ENCODE measurements at places on chromosomes 6 and 20.

DNA sequence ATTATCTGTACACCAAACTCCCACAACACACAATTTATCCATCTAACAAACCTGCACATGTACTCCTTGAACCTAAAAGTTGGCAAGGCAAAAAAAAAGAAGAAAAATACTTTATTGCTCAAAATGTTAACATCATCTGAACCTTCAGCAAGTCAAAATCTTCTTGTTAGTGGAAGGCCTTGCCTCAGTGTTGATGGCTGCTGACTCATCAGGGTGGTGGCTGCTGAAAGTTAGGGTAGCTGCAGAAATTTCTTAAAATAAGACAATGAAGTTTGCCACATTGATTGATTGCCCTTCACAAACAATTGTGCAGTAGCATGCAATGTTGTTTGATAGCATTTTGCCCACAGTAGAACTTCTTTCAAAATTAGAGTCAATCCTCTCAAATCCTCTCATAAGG is 2.7 kb upstream of the WFDC11 start:
- no peak for DNase-seq

DNA sequence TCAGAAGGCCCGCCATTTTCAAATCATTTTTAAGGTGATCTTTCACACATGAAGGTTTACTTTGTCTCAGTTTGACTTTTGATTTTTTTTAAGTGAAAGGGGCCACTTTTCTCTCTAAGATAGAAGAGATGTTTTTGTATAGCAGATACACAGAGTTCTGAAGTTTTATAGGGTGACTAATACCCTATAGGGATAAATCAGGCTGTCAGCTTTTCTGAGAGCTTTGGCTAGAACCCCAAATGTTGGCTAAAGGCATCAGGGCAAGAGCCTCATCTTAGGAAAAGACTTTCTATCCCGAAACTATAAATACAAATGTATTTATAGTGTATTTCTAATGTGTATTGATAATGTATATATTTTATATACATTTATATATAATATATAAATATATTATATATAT is 181.4 kb downstream of the TBX18 start:
- no peak for DNase-seq

DNA sequence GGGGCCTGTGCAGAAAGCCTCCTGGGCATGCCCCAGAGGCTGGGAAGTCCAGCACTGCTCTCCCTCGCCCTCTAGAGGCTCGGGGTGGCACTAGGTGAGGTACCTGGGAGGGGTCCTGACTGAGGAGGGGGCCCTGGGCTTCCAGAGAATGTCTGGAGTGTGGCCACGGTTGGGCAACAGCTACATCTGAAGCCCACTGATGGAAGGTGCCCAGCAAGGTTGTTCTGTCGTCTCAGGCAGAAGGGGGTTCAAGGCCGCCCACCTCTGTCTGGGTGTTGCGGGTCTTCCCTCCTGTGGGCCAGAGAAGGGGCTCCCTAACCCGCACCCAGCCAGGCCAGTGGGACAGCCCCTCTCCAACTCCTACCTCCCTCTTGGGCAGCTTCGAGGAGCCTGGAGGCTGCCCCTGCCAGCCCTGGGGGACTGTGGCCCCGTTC is 11.4 kb upstream of the VEGFA start:
- DNase-seq, result no peak

DNA sequence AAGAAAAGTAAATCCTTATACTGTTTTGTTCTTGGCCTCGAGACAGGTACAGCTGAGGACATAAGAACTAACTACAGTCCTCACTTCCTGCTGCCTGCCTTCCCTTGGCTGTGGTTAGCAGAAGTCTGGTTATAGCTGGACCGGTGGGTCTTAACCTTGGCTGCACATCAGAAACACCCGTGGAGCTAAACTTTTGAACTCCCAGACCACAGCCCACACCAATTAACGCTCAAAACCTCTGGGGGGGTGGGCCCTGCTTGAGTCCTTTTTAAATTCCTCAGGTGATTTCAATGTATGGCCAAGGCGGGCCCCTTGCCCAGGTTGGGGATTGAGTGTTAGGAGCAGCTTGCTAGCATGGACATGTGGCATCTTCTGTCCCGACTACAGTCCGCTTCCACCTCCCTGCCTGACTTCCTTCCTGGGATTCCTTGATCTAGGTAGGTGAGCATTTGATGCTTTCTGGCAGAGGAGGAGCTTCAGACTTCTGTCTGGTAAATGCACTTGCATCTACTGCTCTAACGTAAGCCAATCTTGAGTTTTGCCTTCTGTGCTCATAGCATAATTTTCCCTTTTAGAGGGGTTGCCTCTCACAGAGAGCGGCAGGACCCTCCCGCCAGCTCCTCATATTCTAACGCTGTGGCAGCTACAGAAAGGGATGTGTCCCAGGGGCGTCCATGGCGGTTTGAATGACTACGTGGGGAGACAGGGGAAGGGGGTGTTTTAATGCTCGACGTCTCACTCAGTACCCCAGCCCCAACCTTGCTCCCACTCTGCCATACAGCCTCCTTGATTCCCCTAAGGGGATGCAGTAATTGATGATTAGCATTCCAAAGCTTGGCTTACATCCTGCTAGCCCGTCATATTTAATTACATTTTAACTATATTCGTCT is 390.1 kb downstream of the ZFAND3 start:
- no peak for DNase-seq

DNA sequence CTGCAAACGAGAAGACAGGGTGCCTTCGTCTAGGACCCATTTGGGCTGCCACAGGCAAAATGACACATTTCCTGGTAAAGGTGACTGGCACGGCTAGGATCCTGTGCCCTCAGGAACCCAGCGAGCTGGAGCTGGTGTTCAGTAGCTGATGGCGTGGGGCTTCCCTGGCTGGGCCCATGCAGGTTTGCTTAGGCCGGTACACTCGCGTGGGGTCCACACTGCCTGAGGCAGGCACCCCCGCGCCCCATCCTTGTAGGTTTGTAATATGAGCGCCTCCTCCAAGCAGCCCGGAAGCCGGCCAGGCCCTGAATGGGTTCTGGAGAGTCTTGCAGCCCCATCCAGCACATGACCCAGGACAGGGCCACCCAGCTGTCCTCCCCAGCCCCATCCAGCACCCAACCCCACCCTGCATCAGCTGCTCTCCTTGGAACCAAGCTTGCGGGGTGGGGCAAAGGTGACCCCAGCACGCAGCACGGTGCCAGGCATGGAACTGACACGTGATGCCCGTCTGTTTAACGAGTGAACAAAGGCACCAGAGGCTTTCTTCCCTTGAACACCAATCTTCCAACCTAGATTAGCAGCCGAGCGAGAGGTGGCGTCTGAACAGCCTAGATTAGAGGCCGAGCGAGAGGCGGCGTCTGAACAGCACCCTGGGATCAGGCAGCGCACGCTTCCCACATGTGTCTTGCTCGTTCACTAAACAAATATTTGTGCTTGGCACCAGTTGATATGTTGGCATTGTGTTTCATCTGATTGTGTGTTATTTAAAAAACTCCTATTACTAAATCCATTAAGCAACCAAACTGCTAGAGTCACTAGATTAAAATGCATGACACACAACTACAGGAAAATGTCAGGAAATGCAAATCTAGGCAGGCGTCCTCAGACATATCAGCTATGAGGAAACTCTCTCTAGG is 112.1 kb downstream of the DLL1 start:
- peak; percentile 38 for DNase-seq

DNA sequence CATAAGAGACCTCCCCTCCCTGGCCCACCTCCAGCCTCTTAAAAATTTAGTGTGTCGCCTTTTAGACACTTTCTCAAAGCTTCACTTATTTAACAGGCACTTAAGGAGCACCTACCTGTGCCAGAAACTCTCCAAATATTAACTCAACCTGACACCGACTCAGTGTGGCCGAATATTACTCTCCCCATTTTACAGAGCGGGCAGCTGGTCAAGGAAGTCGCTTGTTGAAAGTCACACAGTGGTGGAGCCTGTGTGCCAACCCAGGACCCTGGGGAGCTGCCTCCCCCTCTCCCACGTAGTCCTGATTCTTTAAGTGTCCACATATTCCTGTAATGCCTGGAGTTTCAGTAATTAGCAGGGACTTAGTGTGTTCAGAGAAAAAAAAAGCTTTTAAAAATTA is 1.0 kb upstream of the PMEPA1 start:
- DNase-seq, result no peak

DNA sequence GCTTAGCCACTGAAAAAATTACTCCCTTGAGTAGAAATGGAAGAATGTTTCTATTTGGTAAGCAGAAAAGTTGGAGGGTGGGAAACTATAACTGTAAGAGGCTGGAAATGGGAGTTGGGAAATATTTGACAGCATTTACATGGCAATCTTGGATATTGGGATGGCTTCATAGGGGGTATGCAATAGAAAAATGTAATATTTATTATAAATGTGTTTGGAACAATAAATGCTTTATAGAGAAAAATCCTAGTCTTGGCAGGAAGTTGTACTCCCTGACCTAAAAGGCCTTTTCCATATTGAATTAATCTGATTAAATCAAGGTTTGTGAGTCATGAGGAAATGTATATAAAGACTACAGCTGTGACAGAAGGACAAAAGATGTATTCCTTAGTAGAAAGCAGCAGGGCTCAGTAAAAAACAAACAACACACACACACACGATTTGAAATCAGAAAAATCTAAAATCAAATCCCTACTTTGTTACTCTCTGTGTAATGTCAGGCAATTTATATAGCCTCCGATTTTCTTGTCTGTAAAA is 272.3 kb downstream of the CD109 start:
- no peak for DNase-seq

DNA sequence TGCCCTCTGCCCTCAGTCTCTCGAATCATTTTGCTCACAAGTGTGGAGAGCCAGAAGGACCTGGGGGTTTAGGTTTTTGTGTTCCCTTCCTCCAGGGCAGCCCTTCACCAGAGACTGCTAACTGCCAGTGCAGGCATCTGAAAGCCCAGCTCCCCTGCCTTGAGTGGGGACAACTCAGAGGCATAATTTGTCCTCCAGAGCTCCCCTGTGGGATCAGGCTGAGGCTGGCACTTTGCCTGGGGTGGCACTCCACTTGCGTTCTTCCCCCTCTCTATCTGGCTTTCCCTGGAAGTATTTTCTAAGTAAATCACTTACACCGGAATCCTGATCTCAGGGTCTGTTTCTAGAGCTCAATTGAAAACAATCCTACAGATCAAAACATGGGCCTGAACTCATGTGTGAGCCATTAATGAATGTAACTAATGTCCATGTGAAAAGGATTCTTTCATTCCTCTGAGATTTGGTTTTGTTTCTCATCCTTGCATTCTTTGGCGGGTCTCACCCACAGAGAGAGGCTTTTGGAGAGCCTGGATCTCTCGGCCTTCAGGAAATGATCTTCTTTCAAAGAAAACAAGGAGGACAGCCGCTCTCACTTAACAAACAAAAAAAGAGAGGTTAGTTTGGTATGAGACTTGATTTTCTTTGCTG is 125.7 kb upstream of the RIPOR2 start:
- peak; percentile 5 for DNase-seq

DNA sequence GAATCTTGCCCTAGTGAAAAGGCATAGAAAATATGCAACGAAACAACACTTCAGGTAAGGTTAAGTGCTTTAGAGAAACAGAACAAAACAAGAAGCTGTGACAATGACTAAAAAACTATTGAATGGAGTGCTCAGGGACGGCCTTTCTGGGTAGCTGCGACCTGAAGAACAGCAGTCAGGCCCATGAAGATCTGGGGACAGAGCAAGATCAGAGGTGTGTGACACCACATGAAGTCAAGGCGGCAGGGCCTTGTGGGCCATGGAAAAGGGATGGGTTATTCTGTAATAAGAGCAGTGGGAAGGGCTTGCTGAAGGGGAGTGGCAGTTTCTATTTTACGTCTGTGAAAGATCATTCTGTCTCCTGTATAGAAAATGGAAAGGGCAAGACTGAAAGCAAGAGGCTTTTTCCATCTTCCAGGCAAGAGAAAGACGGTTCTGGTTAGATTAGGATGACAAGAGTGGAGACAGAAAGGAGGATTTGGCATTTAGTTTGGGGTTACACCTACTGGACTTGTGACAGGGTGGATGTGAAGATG is 5.1 kb downstream of the UBE2V1 start:
- DNase-seq, result no peak

DNA sequence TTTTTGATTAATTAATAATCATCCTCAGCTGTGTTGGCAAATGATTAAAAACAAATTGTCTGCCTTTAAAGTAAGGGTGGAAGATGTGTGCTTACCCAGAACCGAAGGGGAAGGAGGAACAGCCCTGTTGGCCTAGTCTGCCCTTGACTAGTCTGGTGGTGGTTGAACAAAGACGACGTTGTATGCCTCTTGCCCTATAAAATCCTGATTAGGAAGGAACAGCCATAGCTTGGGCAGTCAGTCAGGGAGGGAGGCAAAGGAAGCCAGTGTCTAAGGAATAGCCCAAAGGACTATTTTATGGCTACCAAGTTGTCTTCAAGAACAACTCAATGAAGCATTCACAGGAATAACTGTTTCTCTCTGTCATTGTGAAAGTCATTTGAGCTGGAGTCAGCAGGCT is 70.7 kb downstream of the PRDM1 start:
- DNase-seq, result no peak

GRCh38 chr20:32674362-32674789 is 635 bp upstream of the C20orf203 start:
- DNase-seq, result peak; percentile 10

GRCh38 chr20:51712501-51713212 is 55.5 kb downstream of the ATP9A start:
- no peak for DNase-seq

DNA sequence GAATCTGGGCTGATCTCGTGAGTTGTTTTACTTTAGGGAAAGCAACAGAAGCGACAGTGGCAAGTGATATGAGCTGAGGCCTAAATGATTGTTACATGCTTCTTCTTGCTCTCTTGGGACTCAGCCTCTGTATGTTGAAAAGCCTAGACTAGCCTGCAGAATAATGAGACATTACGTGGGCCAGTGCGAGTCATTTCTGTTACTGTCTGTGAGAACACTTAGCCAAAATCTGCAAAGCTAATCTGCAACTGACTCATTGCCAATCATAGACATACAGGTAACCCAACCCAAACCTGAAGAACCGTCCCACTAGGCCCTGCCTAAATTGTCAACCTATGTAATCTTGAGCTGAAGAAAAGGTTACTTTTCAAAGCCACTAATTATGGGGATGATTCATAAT is 77.4 kb upstream of the F13A1 start:
- no peak for DNase-seq

Data from fibroblast of the conjunctiva (primary cell).